ENCODE measurements at places on chromosomes 11 and 22.

DNA sequence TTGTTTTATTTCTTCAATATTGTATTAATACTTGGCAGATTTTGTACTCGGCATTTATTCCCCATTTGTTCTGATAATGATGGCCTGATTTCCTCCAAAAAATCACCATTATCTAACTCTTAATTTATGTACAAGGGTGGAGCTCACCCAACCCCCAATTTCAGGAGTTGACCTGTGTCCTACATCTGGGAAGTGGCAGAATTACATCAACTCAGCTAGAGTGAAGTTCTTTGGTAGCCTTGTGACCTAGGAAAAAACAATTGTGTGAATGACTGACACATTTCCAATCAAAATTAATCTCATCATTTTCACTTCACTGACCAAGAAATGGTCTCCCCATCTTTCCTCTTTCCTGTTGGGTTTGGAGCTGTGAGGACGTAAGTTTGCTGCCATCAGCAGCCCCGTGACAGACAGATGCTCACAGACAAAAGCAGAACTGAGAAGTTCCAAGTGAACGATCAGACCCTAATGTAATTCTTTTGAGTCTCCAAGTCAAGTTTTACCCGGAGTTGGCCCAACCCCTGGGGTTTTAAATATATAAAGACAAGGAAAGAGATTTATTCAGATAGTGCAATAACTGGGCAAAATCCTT lies 16.6 kb upstream of the MS4A6E start:
- peak; percentile 87 for DNase-seq

- DNase-seq = no peak
Measured at GRCh38 chr11:25535467-25536272, 796.3 kb upstream of the ANO3 start.

GRCh38 chr22:27133681-27134314 lies 476.4 kb downstream of the MIAT start:
- no peak for DNase-seq

DNA sequence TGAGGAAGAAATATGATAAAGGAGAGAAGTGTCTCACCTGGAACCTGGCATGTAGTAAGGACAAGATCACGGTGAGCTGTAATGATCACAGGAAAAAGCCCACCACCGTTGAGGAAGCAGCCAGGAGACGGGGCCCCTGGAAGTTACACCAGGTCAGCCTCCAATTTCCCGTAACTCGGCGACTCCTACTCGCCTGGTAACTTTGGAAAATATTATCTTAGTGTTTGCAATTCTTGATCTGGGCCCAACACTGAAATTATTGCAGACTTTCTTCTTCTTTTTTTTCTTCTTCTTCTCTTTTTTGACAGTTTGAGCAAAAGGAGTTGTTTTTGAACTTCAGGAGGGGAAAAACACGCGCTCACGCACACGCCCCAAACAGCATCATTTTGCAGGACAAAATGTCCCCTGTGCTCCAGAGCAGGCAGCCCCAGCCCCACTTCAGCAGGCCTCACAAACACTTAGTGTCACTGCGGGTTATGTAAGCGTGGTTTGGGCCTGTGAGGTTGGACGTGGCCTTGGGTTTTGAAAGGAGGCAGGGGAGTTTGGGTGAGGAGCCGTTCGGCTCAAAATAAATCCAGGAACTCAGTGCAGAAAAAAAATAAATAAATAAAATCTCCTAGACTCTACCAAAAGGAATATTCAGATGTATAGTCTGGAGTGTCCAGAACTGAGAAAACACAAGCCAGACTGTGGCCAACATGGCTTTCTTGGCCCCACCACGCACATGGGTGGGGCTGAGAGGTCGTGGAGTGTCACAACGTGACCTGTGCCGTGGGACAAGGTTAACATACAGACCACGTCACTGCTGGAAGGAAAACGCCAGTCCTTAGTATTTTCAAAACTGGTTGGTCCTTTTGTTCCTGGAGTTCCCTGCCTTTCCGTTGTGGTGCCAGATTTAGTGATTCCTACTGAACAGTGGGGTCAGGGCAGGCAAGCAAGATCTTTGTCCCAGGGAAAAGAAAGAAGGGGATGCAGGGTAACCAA lies 26.3 kb upstream of the MN1 start:
- DNase-seq = no peak

DNA sequence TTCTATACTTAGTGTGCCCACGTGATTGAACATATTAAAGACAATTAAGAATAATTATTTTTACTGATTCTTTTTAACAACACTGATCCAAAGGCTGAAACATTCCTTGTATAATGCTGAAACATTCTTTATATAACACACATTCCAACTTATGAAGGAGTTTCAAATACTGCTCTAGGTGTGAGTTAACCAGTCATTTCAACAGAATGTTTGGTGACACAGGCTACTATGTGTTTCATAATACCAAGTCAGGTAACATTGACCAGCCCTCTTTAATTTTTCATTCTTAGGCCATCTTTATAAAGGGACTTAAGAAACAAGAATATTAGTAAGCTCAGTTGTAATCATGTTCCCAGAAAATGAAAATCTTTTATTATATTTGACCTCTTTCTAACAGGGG lies 136.6 kb downstream of the ELP4 start:
- no peak for DNase-seq

DNA sequence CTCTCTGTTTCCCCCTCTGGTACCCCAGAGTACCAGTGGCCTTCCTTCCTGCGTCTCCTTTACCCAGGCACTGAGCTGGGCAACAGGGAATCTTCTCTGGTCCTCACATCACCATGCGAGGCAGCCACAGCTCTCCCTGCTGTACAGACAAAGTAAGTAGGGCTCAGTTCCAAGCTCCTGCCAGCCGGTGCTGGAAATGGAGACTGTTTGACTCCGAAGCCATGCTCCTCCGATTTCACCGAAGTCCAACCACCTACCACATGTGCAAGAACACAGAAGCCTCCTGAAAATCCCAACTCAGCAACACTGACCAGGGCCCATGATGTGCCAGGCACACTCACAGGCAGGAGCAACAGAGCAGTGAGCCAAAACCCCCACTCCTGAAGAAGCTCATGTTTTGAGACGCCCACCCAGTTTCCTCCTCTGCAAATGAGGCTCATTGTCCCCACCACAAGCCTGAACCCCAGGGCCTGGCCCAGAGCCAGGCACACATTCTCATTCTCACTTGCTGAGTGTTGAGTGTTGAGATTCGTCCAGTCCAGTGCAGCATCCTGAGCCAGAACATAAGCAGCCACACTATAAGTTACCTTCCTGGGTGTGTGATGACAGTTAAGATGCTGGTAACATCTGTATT lies 156.0 kb downstream of the MPPED1 start:
- DNase-seq = no peak

DNA sequence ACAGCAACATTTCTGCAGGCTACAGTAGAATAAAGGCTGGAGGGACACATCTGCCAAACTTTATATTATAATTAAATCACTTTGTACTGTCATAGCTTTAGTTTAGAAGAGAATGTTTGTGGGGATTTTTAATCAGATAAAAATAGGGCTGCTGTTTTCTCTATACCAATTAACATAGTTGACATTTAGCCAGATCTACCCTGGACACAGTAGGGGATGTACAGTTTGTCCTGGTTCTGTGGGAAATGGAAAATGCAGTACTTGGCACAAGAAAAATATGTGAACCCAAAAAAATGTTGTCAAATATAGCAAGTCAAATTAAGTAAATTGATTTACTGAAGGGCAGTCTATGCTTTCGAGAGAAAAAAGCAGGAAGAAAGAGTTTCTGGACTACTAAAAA lies 20.8 kb upstream of the PICALM start:
- no peak for DNase-seq

DNA sequence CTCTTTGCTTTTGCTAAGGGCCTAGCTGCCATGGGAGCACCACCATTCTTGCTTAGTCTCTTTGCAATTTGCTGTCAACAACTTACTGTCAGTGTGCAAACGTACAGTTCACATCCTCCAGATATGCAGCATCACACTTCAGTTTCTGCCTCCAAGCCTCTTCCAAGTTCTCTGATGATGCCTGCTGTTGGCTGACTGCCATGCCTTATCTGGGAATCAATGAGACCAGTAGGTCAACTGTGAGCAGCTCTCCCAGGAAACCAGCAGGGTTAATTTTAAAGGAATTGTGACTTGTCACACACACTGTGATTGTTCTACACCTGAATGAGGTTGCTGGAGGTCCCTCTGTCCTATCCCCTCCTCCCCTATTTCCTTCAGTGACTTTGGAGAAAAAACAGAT lies 56.0 kb downstream of the COPB1 start:
- no peak for DNase-seq

GRCh38 chr22:23305321-23305910 lies 125.1 kb downstream of the BCR start:
- peak; percentile 70 for DNase-seq

- DNase-seq = no peak
Measured at GRCh38 chr11:1744891-1745700, 5.3 kb downstream of the IFITM10 start.

DNA sequence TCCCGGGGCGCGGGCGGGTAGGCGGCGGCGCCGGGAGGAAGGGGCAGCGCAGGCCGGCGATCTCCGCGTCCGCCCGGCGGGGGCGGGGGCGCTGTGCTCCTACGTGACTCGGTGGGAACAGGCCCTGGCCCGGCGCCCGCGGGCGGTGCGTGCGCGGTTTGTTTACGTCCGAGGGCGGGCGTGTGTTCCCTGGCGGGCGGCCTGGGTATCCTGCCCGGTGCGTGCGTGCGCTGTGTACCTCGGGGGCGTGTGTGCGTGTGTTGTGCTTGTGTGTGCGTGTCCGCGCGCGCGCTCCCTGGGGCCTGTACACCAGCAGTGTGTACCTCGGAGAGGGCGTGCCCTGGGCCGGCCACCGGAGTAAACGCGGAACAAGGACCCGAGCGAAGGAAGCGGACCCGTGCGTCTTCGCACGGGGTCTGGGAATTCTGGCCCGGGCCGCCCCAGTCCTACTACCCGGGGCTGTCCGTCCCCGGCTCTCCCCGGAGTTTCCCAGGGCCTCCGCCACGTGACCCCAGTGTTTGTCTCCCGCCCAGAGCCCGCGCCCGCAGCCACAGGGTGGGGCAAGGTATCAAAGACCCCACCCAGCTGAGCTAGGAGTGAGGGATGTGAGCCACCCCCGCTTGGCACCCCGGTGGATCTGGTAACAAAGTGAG lies 769 bp downstream of the MAFF start:
- DNase-seq = peak; percentile 87

DNA sequence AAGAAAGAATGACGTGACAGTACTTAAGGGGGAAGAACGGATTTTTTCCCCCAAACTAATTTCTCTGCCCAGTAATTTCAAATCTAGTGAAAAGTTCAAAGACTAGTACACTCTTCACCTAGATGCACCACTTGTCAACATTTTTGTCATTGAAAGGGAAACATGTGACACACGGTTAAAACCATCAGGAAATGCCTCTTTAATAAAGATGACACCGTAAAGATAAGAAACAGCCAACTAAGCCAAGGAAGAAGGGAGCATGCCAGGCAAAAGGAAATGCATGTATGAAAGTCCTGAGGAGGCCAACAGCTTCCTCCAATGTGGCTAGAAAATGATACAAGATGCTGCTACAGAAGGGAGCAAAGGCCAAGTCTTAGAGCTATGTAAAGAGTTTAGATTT lies 49.4 kb downstream of the RSF1 start:
- DNase-seq = no peak

DNA sequence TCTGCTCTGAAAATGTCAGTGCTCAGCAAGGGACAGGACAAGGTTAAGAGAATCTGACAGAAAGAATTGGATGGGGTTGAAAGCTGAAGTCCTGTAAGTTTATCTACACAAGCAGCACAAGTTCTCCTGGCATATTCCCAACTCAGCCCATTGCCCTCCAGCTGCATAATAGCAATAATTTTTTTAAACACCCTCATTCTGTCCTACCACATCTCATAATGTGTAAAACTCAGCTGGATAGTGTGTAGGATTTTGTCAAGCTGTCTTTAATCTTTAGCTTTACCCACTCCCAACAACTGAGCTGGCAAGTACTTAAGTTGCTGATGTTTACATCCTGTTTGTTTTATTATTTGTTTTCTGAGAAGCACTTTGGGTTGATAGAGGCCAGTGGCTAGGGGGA lies 158.9 kb downstream of the CADM1 start:
- DNase-seq = no peak

DNA sequence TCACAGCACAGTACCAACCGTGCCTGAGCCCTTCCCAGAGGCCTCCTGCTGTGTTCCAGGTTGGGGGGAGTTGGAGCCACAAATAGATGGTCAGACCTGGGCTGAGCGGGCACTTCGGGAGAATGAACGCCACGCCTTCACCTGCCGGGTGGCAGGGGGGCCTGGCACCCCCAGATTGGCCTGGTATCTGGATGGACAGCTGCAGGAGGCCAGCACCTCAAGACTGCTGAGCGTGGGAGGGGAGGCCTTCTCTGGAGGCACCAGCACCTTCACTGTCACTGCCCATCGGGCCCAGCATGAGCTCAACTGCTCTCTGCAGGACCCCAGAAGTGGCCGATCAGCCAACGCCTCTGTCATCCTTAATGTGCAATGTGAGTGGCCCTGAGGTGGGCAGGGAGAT lies 1.1 kb downstream of the TMEM25 start:
- no peak for DNase-seq

DNA sequence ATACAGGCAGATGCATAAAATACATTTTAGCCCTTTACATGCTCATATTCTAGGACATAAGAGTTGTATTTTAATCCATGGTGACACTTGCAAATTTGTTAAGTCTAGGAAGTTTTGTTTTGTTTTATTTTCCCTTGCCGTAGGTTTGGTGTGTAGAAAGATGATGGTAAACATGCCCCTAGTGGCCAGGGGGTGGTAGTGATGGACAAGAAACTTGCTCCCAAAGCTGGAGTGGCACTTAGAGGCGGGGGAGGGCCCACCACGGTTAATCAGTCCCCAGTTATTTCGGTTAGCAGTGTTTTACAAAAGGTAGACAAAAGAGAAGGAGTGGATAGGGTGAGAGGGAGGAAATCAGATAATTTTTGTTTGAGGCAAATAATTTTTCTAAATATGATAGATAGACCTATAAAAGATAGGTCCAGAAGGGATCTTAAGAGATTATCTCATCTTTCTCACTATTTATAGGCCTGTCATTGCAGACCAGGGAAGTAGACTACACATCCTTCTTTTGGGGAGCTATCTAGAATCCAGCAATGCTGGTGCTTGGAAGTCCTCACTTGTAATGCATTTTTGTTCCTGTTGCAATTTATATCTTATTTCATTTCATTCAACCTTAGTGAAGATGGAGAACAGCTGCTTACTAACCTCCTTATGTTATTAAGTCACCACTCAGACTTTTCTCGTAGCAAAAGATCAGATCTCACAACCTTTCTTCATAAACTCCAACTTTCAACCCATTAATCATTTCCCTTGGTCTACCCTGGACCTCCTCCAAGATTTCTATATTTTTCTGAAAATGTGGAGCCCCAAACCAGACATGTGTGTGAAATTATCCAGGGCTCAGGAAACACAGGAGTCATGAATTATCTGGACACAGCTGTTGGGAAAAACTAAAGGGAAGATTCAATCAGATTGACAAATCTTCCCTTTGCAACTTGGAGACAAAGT lies 5.9 kb upstream of the BDNF start:
- DNase-seq = no peak

DNA sequence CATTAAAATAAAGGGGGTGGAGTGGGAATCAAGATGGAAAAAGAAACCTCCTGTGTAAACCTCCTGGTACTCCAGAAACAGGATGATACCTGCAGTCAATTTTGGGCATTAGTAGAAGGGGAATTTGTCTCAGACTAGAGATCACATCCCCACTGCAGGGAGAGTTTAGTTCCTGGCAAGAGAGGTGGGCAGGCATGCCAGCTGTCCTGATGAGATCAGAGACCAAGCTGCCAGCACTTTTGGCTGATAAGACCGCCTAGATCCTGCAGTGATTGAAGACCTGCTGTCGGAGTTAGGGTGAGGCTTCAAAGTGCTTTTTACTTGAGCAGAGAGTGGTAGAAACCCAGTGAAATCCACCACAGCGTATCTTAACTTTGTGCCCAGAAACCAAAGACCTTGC lies 29.7 kb upstream of the NELL1 start:
- no peak for DNase-seq
